ENCODE measurements at places on chromosomes 4 and X.

DNA sequence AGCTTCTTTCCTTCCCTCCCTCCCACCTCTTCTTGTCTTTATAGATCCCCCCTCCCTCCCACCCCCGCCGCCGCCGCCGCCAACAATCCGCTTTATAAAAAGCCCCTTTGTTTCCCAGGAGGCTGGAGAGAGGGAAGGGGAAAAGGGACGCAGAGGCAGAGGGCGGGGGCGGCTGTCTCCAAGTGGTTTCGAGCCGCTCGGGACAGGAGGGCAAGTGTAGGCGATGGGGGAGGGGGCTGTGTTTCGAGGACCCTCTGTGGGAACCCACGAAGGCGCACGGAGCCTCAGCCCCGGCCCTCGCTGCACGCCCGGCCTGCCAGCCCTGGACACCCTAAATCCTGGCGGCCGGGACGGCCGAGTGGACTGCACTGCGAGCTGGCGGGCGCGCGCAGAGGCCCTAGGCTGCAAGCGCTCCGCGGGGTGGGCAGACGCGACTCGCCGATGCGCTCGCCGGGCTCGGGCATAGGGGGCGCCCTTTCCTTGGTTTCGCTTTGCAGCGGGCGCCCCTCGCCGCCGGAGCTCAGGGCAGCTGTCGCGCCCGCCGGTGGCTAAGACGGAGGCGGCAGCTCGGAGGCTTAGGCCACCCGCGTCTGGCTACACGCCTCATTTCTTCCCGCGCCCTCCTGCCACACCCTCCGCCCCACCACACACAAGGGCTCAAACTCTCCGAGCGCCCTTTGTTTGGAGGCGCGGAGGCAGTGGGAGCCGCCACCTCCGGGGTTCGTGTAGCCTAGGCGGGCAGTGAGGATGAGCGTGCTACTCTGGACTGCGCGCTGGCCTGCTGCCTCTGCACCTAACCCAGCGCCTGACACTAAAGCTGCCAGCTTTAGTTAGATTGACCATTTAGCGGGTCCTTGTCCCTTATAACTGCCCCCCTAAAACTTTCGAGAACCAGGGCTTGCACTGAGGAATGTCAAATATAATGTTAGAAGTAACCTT, 2.2 kb downstream of the MAMLD1 start:
- DNase-seq = peak; percentile 67

DNA sequence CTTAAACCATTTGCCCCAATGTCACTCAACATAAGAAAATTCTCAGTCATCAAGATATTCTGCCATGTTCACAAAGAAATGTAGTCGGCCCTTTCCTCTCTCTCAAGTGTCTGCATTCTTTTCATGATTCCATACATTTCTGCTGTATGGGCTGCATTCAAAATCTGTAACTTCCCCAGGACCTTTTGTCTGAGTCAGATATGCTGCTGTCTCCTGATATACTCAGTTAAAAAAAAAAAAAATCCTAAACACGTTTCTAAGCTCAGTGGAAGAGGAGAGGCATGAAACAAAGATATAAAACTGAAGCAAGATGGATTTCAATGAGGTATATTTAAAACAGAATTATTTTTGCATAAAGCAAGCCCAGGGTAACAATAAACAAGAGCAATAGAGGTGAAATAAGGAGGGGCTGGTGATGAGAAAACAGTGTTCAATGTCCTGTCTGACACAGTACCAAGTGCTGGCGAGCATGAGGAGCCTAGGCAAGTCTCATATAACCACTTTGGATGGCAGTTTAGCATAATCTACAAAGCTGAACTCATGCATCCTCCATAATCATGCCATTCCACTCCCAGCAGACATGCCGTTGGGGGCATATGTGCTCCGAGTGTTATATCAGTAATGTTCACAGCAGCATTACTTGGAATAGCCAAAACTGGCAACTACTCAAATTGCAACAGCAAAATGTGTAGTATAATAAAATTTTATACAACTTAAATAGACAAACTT, 76.7 kb downstream of the MANBA start:
- DNase-seq = no peak

DNA sequence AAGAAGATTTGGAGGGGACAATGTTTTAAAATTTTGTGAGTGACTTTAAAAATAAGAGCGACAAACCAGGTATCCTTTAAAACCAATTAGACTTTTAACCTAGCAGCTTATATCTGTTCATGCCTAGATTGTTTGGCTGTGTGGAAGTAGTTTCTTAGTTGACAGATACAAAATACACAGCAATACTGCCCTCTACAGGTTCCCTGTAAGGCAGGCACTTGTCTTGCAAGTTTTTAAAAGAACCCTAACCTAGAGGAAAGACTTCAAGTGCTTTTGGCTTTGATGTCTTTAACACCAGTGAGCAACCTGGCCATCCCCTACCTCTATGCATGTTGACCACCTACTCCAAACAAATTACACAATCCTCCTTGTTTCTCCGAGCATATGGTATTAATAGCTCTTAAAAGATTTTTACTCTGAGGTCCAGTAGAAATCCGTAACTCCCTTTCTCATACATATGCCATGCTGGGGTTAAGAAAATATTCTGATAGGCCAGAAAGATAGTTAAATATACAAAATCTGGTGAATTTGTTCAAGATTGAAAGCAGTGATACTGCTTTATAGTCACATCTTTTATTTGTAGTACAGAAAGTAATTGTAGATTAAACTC, 273.0 kb downstream of the ARHGAP24 start:
- DNase-seq = peak; percentile 66

GRCh38 chr4:76277667-76278066, 26.1 kb downstream of the FAM47E start:
- DNase-seq = no peak

DNA sequence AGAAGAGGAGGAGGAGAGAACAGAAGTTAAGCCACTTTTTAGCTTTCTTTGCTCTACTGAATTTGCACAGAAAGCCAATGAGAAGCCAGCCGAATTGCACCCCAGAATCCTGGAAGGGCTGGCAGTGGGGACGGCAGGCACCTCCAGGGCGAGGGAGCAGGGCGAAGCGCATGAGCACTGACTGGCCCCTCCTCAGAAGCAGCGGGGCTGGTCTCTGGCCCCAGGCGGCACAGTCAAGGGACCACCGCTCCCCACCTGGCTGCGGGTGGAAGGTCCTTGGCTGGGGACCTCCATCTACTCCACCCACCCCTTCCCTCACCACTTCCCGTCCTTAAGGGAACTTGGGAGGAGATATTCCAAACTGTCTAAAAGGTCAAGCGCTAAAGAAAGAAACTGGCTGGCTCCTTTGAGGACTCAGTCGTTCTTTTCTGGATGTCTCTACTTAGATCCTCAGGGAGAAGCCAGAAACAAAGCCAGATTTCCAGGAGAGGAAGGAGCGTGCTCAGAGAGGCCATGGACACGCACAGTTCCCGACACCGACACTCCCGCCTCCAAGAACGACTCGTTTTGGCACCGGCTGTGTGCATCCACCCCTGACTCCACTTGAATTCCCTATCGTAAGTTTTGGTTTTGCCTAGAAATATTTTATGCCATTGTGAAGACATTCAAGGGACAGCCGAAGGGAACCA, 59.5 kb upstream of the CRMP1 start:
- no peak for DNase-seq

DNA sequence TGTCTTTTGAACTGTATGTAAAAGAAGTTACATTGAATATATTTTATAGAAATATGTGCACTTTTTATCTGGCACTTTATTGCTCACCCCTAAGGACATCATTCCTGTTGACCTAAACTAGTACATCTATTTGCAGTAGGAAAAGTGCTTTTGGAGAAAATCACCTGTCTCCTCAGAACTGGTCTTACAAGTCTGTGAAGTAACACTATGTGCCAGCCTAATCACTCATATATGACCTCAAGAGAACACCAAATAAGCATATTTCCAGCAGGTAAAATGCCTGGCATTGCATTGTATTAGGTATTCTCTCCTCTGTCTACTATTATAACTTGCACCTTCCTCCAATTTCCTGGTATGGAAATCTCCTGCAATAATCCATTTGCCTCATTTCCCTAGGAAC, 4.0 kb upstream of the GASK1B start:
- no peak for DNase-seq

DNA sequence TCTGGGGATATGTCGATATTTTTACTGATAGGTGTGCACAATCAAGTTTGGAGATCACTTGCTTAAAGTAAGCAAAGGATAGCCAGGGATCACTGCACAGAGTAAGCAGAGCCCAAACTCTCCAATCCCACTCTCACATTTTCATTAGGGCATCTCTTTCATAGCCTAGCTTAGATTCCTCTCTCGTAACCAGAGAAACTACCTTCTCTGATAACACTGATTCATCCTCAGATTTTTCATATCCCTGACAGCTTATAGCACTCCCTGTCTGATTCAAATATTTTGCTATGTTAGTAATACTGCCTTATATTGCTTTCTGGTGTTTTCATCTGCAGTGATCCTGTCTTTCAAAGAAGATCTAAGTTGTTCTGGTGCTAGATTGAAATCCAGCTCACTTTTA, 123.7 kb downstream of the CBLL2 start:
- peak; percentile 6 for DNase-seq

- no peak for DNase-seq
Observed at GRCh38 chr4:3801931-3802550, 35.9 kb downstream of the ADRA2C start.

DNA sequence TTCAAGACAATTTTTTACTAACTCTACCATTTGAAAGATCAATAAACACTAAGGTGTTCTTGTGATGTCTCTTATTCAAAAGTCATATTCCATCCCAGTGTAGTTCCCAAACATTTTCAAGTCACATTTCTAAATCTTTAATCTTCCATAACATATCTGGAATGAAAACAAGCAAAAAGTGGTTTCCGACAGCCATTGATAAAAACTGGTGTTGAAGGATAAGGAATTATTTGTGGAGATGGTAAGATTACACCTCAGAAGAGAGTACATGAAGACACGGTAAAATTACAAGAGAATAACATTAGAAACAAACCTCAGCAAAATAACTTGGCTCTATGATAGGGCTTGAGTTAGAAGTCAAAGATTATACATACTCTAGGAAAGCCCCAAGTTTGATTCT, 4.3 kb downstream of the CHIC2 start:
- no peak for DNase-seq

DNA sequence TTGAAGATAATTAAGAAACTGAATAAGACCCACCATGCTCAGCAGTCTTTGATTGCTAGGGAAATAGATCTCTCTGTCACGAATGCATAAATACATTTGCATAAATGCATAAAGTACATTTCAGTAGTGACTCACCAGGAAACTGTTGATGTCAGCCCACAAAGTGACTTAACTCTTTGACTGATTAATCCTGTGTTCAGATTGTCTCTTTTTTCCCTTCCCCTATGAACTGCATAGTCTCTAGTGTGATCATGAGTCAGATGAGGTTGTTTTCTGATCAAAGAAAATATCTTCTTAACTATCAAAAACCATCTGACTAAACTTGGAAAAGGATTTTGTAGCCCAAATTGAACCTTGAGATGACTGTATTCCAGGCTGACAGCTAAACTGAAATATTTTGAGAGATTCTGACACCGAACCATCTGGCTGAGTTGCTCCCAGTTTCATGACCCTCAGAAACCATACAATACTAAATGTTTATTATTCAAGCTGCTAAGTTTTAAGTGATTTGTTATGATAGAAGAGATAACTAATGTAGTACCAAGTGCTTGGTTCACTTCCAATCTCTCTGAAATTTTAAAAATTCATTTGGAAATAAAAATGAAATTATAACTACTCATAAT, 1381.5 kb upstream of the AGA start:
- DNase-seq = no peak

DNA sequence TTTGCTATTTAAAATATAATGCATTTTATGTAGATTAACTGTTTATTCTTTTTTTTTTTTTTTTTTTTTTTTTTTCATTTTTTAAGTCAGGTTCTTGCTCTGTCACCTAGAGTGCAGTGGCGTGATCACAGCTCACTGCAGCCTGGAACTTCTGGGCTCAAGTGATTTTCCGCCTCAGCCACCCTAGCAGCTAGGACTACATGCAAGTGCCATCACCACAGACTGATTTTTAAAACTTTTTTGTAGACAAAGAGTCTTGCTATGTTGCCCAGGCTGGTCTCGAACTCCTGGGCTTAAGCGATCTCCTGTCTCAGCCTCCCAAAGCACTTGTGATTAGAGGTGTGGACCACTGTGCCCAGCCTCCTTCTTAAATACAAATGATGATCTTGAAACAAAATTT, 159.9 kb downstream of the CAMK2D start:
- DNase-seq = no peak

Data from EL (cell line).